Upper lobe of right lung (tissue), 1 donor: ENCODE measurements at places on chromosomes 7 and 10.

DNA sequence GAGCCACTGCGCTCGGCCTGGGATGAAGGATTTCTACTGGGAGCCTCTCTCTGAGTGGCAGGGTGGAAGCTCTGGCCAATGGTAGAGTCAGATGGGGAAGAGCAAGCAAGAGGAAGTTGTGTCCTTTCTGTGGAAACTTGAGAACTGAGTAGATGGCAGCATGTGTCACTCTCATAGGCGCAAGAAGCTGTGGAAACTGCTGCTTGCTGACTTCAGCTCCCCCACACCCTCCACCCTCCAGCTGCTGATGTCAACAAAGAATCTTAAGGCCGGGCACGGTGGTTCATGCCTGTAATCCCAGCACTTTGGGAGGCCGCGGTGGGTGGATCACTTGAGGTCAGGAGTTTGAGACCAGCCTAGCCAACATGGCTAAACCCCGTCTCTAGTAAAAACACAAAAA is 39.8 kb upstream of the SRGN start:
- DNase-seq, result peak; percentile 78

DNA sequence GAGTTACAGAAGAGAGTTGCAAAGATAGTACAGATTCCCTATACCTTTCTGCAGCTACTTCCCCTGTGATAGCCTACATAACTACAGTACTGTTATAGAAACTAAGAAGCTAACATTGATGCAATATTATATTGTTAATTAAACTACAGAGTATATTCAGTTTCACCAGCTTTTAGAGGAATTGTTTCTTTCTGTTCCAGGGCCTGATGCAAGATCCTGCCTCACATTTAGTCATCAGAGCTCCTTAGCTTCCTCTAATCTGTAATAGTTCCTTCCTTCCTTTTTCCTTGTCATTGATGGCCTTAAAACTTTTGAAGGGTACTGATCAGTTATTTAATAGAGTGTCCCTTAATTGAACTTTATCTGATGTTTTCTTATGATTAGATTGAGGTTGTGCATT is 56.8 kb downstream of the SDHAF3 start:
- DNase-seq, result no peak

- DNase-seq, result peak; percentile 94
These were observed 42.8 kb downstream of the FOXL3 start for GRCh38 chr7:332646-333392.

- no peak for DNase-seq
These were observed 178.0 kb downstream of the JAZF1 start for GRCh38 chr7:28002638-28003037.

DNA sequence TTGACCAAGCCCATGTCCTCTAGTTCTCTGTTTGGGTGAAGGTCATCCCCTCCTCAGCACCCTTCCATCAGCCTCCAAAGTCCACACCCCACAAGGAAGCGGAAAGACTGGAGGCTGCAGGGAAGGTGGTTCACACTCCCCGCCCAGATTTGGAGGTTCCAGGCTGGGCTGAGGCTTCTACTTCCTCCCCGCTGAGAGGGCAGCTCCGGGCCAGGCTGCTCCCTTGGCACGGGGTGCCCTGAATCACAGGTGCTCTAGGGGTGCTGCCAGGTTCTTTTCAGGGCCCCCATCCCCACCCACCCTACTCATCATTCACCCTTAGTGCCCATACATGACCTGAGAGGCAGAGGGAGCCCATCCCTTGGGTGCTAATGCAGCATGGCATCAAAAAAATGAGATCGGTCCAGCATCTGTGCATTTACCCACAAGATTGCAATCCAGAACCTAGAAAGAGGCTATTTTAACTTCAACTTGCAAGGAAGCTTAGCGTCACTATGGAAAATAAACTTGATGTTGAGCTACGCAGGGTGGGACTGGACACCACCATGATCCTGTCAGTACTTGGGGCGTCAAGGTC is 47.3 kb upstream of the ZMIZ1 start:
- peak; percentile 58 for DNase-seq

GRCh38 chr10:124728071-124728829 is 15.9 kb downstream of the FAM53B start:
- peak; percentile 63 for DNase-seq

GRCh38 chr7:44348300-44348699 is 22.9 kb upstream of the CAMK2B start:
- no peak for DNase-seq

DNA sequence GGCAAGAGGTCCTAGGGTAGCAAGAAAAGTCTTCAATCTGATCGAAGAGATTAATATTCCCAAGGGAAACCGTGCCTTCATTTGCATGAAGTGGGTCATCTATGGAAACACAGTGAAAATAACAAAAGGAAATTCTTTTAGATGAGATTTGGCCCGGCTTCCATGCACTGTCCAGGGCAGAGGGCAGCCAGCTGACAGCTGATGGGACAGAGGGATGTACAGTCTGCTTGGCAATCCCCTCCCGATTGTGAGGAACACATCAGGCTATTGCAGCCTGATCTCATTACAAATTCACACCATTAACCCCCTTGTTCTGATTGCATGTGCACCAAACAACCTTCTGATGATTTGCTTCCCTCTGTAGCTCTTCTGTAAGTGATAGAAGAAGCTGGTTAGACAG is 105.3 kb downstream of the FRMD4A start:
- DNase-seq, result no peak

DNA sequence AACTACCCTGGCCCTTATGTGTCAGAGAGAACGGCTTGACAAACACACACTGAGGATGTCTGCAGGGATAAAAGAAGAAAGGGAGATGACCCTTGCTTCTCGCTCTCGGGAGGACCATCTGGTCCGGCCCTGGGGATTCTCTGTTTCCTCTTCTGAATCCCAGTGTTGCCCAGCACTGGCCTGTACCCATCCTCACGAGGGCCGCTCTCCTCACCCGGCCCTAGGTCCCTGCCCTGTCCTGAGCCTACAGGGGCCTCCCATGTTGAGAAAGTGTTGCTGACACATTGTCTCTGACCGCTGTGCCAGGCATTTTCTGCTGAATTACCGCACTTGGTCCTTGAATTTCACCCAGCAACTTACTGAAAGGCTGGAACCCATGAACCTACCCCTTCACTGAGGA is 171.9 kb upstream of the LANCL2 start:
- no peak for DNase-seq

DNA sequence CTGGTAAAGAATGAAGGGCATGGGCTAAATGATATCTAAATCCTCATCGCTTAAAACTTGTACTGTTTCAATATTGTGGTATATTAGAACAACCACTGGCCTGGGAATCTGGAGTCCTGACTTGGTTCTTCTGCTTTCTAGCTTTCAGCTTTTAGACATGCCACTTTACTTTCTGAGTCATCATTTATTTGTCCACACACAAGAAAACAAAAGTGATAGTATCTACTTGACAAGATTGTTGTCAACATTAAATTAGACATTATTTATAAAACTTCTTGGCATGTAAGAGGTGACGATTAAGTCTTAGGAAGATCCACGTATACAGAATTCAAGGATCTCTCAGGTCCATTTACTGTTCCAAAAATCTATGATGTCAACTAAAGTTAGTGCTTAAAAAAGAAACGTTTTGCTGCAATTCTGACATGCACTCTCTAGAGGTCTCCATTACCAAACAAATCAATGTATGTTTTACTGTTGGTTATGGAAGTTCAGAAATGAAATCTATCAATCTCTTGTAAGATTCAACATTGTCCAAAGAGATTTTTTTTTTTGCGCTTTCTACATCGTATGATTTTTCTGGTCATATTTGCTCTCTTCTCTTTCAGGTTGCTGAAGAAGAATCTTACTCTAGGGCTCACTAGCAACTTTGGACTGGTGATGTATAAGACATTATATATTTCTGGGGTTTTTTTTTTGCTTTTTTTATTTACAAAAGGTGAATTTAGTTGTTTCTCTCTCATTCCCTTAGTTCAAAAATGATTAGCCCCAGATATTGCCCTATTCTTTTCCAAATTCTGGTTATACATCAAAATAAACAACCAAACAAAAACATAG is 53.6 kb upstream of the DYNC1I1 start:
- DNase-seq, result no peak

DNA sequence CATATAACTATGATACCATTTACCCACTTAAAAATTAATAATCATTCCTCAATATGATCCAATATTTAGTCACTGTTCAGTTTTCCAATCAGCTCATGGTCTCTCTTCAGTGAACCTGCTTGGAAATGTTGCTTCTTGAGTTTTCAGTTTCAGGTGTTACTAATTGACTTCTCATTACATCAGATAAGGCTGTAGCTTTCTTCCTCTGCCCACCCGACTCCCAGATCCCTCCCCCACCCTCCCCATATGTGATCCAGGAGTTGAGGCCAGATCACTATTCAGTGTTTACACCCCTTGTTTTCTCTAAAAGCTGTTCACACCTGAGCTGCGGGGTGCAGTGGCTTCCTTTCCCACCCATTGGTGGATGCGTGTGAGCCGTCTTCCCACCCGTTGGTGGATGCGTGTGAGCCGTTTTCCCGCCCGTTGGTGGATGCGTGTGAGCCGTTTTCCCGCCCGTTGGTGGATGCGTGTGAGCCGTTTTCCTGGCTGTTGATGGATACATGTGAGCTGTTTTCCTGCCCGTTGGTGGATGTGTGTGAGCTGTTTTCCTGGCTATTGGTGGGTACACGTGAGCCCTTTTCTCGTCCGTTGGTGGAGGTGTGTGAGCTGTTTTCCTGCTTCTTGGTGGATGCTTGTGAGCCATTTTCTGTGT is 3.2 kb upstream of the MTG1 start:
- DNase-seq, result peak; percentile 36

DNA sequence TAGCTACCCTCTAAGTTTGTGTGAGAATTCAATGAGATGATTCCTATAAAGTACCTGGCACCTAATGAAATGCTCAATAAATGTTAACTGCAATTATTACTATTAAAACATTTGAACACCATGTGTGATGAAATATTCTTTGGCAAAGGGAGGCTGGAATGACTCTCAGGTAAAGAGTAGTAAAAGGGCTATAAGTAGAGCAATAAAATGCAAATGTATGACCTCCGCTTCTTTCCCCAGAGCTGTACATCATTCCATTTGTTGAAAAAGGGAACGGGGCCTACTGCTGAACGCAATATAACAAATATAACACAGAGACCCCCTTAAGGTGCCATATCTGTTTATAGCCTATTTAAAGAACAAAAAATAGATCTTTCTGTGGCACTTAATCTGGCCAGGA is 27.8 kb downstream of the CELF2 start:
- DNase-seq, result no peak

- no peak for DNase-seq
These were observed 33.9 kb downstream of the KMT2E start for GRCh38 chr7:105047932-105048331.

- no peak for DNase-seq
These were observed 13.4 kb downstream of the HNRNPF start for GRCh38 chr10:43395571-43396060.

- DNase-seq, result no peak
These were observed 87.1 kb downstream of the SLC16A9 start for GRCh38 chr10:59622320-59623132.

DNA sequence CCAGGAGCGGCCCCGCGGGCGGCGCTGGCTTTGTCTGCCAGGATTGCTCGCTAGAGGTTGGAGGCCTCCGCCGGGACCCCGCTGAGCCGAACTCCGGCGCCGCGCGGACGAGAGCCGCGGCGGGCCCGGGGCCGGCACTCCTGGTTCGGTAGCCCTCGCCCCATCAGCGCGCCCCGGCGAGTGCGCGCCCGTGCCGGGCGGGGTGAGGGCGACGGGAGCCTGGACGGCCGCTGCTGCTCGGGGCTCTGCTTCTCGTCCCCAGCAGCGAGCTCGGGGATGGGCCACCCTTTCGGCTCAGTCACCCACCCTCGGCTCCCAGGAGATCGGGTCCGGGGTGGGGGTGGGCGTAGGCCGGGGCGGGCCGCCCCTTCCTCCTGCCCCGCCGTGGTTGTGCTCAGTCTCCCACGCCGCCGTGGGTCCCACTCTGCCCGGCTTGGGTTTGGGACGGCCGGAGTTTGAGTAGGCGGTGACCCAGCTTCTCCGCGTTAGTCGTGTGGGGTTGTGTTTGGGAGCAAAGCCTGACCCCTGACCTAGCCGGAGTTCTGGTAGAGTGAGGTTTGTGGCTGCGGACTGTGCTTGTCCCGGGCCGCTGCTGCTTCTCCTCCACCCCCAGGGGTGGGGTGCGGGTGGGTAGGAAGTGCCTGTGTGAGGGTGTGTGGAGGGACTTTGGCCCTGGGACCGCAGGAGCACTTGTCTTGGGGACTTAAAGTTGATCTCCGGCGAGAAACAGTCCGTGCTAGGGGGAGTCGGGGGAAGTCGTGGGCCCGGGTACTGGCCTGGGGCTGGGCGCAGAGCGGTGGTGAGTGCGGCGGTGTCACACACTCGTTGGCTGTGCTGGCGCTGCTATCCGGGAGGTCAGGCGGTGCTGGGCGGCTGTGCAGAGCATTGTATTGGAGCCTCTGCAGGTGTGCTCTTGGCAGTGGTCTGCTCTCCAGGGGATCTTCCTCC is 677 bp downstream of the TSPAN14 start:
- DNase-seq, result peak; percentile 85

DNA sequence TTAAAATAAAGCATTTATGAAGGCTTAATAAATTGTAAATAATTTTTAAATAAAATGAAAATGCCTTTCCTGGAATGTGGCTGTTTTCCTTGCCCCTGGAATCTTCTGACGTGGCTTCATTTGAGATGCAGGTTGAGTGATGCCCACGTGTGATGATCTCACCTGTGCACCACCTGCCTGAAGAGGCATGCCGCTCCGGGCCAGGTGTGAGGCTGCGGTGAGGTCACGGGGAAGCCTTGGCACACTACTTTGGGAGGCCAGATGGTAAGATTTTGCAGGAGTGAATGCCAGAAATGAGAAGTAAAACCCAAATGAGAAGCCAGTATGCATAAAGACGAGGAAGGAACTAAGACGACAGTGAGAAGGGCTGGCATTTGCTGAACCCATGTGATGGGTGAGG is 36.2 kb downstream of the GOT1 start:
- no peak for DNase-seq

DNA sequence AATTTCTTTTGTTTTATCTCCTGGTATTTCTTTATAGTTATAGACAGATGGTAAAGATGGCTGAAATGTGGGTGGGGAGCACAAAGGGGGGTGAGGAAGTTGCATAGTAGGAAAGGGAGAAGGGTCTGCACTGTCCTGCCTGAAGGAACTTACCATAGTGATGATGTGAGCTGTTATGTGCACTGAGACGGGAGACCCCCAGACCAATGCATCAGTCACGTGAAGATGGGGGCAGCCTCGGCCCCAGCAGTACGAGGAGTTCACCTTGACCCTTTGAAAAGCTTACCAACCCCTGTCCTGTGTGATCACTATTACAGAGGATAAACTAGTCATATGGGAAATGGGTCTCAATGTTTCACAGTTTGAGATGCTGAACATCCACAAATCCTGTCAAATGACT is 316.3 kb downstream of the TNS3 start:
- DNase-seq, result peak; percentile 20

DNA sequence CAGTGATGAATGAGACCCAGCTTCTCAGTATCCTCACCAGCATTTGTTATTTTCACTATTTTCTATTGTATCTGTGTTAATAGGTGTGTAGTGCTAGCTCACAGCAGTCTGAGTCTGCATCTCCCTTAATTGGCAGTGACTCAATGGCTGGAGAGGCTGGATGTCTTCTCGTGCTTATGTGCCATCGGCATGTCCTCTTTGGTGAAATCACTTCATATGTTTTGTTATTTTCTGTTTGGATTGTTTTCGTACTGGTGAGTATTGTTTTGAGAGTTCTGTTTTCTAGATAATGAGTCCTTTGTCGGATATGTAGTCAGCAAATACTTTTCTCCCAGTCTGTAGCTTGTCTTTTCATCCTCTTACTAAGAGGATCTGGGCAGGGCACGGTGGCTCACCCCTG is 66.1 kb downstream of the AMZ1 start:
- DNase-seq, result no peak
